Bronchial smooth muscle cell (primary cell): ENCODE measurements at places on chromosomes 16 and 17. TPM values are rescaled to one million over a fixed set of nuclear protein-coding genes. Genes with fewer than 3 reads are reported as not detected.

The METTL26 gene
- total RNA-seq, result 66.9 and 80.2 TPM in 2 replicates

The ZPBP2 gene
- not detected in 2 replicates for total RNA-seq

The KRTAP17-1 gene
- total RNA-seq, result not detected in 2 replicates

The KRT14 gene
- 0.16 and 1.0 TPM in 2 replicates for total RNA-seq

The HSD3B7 gene
- total RNA-seq, result 14.3 and 20.8 TPM in 2 replicates
